ENCODE measurements at places on chromosomes 7 and 10.

DNA sequence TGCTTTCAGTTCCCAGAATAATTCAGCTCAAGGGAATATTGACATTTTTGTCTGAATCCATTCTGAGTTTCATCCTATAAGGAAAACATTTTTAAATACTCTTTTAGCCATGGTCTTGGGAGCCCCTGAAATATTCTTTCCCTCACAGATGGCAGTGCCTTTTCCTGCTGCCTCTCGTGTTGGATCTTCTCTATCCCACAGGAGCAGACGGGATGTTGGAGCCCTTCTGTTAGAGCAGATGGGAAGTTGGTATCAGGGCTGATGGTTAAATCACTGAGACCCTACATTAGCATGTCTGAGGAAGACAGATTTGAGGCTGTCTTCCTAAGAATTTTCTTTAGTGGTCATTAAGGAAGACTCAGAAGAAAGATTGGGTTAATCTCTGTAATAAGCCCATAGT lies 737.8 kb downstream of the LRMDA start:
- no peak for DNase-seq

- no peak for DNase-seq
These were observed 29.4 kb upstream of the HNRNPH3 start for GRCh38 chr10:68302503-68302823.

DNA sequence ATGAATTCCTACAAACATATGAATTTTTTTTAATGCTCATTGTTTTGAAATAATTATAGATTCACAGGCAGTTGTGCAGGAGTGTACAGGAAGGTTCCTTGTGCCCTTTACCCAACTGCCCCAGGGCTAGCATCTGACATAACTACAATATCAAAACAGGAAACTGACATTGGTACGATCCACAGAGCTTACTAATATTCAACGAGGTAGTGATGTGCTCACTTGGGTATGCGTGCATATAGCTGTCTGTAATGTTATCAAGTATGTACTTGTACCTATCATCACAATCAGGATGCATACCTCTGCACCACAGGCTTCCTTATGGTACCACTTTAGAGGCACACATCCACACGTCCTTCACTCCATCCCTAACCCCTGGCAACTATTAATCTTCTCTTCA lies 68.3 kb downstream of the BMS1 start:
- no peak for DNase-seq

DNA sequence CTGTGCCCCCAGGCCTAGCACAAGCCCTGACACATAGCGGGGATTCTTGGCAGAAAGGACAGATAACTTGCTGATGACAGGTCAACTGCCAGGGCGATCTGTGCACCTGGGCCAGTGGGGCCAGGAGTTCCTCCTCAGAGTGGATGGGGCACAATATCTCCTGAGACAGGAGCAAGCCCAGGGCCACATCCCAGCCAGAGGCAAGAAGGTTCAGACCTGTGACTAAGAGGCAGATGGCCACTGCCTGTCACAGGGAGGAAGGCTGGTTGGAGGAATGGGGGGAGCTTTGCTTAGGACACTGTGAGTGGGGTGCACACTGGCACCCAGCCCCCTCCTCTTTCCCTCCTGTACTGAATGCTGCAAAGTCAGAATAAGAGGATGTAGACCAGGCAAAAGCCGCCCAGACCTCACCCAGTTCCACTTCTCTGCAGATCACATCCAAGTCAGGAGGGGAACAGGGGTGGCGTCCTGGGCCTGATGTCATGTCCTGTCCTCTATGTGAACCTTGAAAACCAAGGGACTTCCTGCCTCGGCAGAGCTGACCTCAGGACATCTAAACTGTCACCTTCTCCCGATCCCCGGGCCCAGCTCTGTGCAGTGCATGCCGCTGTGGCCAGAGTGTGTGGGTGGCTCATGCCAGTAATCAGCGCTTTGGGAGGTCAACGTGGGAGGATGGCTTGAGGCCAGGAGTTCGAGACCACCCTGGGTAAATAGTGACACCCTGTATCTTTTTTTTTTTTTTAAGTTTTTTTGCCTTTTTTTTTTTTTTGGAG lies 1.3 kb downstream of the GUSB start:
- no peak for DNase-seq

- no peak for DNase-seq
These were observed 752 bp downstream of the LRMDA start for GRCh38 chr10:75432176-75432575.

DNA sequence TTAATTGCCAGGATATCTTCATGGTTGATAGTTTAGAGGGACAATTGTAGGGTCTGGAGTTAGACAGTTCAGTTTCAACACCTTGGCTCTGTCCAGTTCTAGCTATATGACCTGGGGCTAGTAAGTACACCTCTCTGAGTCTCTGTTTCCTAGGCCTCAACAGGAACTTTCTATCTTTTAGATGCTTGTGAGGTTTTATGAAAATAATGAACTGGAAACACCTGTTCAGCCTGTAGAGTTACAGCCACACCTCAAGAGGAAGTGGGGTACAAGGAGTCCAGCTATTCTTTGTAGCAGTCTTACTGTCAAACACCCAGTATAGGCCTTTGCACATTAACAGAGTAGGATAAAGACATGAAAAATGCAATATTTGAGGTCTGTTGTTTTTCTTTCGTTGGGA lies 73.4 kb downstream of the CHRM2 start:
- no peak for DNase-seq

- DNase-seq, result no peak
These were observed 50.3 kb upstream of the SLC29A3 start for GRCh38 chr10:71268758-71269157.

DNA sequence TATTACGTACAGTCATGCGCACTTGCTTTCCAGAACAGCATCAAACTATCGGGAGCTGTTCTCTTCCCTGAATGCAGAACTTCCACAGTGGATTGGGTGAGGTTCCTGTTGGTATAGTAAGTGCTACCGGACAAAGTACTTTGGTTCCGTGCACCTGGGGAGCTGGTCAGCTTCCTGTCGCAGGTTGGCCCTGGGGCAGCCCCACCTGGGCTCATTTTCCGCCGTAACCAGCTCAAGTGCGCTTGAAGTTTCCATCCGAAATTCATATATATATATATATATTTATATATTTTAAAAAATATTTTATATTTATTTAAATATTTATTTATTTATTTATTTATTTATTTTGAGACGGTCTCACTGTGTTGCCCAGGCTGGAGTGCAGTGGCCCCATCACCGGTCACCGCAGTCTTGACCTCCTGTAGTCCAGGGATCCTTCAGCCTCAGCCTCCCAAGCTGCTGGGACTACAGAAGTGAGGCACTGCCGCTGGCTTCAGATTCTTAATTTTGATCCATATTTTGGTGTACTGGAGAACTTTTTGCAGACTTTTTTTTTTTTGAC lies 6.5 kb downstream of the SCART1 start:
- DNase-seq, result no peak

GRCh38 chr7:17640730-17641377 lies 299.4 kb downstream of the SNX13 start:
- no peak for DNase-seq

- DNase-seq, result no peak
These were observed 119.0 kb upstream of the LANCL2 start for GRCh38 chr7:55246171-55246570.

- DNase-seq, result no peak
These were observed 341.7 kb upstream of the SEMA3D start for GRCh38 chr7:85528581-85528980.

- DNase-seq, result no peak
These were observed 70.0 kb downstream of the CRTAC1 start for GRCh38 chr10:97960269-97961056.

GRCh38 chr7:31019509-31019908 lies 32.6 kb upstream of the ADCYAP1R1 start:
- DNase-seq, result no peak

- peak; percentile 48 for DNase-seq
These were observed 125.2 kb downstream of the DOCK4 start for GRCh38 chr7:112080978-112081377.

- DNase-seq, result peak; percentile 98
These were observed 67.3 kb downstream of the VWA2 start for GRCh38 chr10:114306116-114306973.

GRCh38 chr10:45460235-45460878 lies 86.3 kb downstream of the ALOX5 start:
- no peak for DNase-seq

DNA sequence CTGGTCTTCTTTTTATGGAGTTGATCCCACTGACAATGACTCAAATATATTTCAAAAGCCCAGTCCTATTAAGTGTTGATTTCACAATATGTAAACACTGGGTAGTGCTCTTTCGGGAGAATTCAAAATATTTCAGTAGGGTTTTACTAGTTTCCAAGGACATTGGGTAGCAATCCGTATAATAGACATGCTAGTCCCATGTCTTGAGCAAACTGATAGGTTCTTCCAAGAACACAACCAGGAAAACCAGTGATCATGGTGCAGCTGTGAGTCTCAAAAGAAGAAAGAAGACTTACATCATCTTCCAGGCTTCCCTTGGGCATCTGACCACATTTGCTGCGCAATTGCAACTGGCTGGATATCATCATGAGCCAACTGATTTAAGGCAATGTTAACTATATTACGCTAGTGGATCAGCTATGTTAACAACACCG lies 59.3 kb upstream of the APBB1IP start:
- DNase-seq, result no peak

DNA sequence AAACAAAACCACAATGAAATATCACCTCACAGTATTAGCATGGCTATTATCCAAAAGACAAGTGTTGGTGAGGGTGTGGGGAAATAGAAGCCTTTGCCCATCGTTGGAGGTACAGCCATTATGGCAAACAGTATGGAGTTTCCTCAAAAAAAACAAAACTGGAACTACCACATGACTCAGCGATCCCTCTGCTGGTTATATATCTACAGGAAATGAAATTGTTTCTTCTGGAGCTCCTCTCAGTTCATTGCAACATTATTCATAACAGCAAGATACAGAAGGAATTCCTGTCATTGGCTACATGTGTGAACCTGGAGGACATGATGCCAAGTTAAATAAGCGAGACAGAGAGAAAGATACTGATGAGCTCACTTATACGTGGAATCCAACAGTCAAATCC lies 2.4 kb upstream of the UBE3C start:
- no peak for DNase-seq

DNA sequence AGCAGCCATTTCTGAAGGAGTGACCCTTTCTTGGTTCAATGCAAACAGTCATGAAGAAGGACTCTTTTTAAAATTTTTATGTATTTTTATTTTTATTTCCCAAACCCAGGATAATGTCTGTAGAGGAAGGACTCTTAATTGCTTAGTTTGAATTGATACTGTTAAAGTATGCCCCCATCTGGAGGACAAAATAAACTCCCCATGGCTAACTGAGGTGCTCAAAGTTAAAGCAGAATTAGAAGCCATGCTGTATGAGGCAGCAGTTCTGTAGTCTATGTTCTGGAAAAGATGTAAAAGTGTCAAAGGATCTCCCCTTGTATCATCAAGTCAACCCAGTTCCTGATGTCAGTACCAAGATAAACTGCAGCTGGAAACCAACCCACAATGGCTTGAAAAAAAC lies 617.9 kb upstream of the GRM3 start:
- no peak for DNase-seq

GRCh38 chr10:80421050-80421706 lies 12.8 kb downstream of the PRXL2A start:
- DNase-seq, result no peak

GRCh38 chr7:130649004-130649790 lies 19.4 kb downstream of the COPG2 start:
- DNase-seq, result no peak

GRCh38 chr10:33073641-33074415 lies 115.8 kb upstream of the ITGB1 start:
- no peak for DNase-seq

- DNase-seq, result no peak
These were observed 63.7 kb upstream of the LAMB4 start for GRCh38 chr7:108193594-108194498.

DNA sequence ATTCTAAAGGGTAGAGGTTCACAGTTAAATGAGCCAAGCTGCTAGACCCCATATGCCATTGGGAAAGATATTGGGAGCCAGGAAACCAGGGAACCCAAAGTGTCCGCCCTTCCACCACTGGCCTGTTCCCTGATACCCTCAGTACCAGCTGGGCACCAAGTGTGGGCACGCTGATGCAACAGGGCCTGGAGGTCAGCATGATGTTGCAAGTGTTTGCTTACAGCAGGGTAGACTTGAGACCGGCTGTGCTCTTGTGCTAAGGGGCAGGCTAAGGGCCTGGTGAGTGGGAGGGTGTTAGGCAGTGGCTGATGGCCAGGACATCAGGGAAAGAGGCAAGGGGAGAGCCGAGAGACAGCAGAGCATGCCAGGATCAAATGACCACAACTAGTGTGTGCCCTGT lies 21.0 kb upstream of the MYL7 start:
- no peak for DNase-seq

DNA sequence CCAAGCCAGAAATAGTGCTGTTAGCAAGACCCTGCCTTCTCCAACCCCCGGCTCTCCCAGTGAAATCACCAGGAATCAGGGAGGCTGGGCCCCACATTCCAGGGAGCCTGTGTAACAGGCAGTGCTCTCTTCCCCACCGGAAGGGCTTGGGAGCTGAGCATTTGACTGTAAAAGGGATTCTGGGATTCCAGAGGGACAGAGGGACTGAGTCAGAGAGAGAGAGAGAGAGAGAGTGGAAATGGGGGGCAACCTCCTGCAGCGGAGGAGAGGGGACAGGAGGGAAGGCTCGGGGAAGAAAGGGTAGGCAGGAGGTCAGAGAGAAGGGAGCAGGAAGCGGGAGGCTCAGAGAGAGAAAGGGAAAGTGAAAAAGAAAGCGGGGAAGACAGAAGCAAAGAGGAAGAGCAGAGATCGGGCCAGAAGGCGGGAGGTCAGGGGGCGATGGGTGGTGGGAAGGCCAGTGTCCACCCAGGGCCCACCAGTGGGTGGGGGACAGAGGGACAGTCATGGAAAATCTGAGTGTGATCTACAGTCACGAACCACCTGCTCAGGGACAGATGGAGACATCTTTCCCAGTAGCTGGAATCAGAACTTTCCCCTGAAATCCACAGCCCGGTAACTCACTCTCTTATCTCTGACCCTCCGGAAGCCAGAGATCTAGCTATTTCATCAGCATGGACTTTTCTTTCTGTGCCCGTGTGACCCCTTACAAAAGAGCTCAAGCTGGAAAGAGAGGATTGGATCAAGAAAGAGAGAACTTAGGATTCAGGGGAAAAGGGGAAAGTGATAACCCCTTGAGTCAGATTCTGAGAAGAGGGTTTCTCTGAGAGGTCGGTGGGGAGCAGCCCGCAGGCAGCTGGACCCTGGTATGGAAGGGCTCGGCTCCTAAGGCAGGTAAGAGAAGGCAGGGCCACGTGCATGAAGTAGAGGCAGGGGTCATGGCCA lies 4.6 kb upstream of the SERPINE1 start:
- DNase-seq, result peak; percentile 92

- no peak for DNase-seq
These were observed 44.0 kb upstream of the COL13A1 start for GRCh38 chr10:69757553-69758309.

GRCh38 chr10:80462981-80463741 lies 9.1 kb downstream of the TSPAN14 start:
- DNase-seq, result no peak

Measured in kidney epithelial cell (primary cell).